NCI-H2029 (cell line): ENCODE measurements at places on chromosomes 7 and 10.
A peak's percentile ranks its signal among the peaks of the same experiment; 100 is the strongest.

DNA sequence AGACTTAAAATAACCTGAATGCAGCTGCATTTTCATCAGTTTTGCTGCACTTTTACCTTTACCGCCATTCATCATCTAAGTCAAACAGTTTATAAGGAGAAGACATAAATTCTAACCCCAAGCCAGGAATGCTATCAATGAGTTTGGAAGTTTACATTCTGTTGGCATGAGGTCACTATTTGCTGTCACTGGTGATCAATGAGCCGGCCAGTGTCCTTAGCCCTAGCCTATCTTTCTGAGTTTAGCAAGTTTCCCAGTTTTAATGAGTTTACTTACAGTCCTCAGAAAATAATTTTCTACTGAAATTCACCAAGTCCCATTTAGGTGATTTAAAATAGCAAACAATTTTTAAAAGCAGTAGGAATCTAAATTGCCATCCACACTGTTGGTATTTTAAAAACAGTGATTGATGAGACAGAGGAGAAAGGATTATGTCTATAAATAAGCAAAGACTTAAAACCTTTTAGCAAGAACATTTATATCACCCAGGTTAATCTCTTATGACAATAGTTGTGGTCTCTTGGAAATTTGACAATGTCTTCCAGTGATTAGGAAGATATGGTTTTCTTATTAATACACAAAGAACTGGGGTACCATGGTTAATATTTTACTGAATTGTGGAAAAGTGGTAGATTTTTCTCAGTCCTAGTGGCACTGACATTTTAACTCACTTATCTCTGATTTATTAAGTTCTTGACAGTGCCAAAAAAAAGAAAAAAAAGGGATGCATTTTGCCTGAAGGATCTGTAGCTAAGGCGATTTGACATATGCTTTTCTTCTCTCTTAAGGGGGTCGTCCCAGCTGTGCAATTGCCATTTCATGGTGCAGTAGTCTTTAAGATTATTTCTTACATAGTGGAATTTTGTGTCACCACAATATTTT is 443.4 kb upstream of the ANKRD30A start:
- no peak for DNase-seq

GRCh38 chr7:32169228-32169627 is 99.0 kb upstream of the PDE1C start:
- no peak for DNase-seq

GRCh38 chr10:66910671-66911070 is 15.2 kb upstream of the LRRTM3 start:
- no peak for DNase-seq

DNA sequence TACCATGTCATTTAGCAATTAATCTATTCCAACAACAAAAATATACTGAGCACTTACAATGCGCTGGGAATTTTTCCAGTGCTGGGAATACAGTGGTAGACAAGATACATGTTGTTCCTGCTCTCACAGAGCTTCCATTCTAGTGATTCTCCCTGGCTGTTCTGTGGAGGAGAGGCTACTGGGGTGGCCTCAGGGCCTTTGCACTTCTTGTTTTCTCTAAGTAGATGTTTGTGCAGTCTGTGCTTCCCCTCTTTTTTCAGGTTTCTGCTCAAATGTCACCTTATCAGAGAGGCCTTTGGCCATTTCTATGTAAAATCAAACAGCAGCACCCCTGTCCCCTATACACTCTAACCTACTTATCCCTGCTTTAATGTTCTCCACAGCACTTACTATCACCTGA is 24.7 kb downstream of the OSBPL3 start:
- no peak for DNase-seq

- DNase-seq, result no peak
These were observed 7.7 kb upstream of the NDST2 start for GRCh38 chr10:73819081-73819480.

- DNase-seq, result no peak
These were observed 292.0 kb downstream of the PHTF2 start for GRCh38 chr7:78090616-78091015.

DNA sequence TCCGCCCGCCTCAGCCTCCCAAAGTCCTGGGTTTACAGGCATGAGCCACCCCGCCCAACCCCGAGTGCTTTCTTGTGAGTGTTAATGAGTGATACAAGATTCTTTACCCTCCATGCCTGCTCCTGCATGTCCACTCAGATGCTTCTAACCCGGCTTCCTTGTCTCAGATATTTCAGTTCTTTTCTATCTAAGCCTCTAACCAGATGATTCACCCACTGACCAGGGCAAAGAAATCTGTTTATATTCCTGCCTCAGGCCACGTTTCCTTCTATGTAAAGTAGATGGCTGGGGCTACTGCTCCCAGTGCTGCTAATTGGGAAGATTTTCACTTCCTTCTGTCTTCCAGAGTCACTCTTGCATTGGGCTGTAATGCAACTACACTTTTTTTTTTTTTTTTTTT is 395.1 kb upstream of the ANKRD30A start:
- DNase-seq, result no peak

- peak; percentile 4 for DNase-seq
These were observed 12.0 kb downstream of the INPP5F start for GRCh38 chr10:119737823-119738222.

DNA sequence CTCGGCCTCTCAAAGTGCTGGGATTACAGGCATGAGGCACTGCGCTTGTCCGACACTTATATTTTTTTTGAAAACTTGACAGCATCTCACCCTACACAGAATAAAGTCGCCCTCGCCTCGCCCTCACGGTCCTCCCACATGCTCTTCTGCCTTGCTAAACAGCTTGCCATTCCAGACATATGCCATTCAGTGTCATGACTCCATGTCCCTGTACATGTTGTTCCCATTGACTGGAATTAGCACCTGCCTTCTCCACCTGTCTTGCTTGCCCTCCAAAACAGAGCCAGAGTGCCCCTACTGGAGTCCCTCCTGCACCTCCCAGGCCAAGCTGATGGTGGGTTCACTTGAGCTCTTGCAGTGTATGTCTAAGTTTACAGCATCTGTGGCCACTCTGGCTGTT is 6.2 kb downstream of the NIPSNAP2 start:
- DNase-seq, result peak; percentile 57

DNA sequence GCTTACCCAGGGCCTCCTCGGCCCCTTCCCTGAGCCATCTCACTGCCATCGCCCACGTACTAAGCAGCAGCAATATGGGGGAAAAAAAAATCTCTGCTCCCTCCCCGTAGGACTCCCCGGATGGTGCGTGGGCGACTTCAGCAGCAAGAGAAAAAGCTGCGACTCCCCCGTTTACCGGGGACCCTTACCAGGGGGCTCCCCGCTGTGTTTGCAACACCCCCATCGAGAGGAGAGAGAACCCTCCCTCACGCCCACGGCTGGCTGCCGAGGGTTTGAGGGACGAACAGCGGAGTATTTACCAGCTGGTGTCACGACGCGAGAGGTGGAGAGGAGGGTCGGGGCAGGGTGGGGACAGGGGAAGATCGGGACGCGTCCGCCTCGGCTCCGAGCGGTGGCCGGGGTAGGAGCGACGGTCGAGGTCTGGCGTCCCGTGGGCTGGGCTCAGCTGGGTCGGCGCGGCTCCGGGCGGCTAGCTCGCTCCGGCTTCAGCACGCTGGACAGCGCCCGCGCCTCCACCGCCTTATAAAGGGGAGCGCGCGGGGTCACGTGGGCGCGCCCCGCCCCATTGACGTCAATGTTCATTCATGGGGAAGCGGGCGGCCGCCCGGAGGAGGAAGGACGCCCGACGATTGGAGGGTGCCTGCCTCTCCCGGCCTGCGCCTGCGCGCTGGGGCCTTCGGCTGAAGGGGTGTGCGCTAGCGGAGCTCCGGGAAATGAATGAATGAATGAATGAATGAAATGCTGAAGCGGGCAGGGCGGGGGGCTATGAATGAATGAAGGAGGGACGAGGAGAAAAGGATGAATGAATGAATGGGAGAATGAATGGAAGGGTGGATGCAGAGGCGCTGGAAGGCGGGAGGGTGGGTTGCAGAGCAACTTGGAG is at the start of gene VGF:
Gene VGF (minus strand): TSS at position 495 of the 883 bp plus-strand sequence. CDS start 726 bp downstream, outside the sequence.
- peak; percentile 91 for DNase-seq

DNA sequence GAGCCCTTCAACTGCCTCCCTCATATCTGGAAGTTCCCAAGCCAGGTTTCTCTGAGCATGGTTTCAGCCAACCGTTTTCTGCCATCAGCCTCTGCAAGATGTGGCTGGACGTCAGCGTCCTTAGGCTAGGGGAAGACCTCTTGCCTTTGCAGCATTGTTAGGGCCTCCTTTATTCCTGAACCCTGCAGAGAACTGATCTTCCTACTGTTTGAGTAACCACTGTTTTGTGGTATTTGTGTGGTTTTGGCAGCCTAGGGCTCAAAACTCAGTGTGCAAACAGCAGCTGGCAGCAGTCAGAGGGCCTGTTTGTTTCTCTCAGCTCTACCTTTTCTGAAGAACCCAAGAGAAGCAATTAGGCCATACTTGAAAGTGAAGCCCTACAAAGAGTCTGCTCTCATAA is 83.4 kb upstream of the SEMA3E start:
- DNase-seq, result peak; percentile 5

DNA sequence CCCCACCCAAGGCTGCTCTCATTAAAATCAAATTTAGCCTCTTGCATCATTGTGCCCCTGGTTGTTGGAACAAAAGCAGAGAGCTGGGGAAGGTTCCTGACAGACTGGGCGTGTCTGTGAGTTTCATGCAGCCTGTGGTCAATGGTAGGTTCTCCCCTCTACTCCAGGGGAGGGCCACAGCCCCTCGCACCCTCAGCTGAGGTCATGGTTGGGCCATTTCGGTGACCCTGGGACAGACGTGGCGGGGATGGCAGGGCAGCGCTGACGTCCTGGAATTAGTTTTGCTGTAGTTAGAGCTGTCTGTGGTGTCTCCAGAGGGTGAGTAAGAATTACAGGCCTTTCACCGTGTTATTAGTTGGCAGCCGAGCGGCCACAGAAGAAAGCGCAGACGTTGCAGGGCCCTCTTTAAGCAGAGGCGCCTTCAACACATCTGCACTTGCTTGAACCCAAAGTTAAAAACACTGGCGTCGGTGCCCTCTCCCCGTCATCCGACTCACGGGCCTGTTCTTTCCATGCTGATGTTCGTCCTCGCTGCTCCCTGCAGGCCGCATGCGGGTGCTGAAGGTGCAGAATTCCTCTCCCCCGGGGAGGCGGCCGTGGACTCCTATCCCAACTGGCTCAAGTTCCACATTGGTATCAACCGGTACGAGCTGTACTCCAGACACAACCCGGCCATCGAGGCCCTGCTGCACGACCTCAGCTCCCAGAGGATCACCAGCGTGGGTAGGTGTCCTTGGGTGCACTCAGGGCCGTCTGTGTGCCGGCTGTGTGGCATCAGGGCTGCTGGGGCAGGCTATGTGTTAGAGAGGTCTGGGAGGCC is 2.8 kb downstream of the FAM20C start:
- DNase-seq, result no peak

- no peak for DNase-seq
These were observed 101.5 kb downstream of the MICALL2 start for GRCh38 chr7:1357601-1358271.

- no peak for DNase-seq
These were observed 34.5 kb upstream of the SFTPD start for GRCh38 chr10:79983286-79983909.

GRCh38 chr10:109504401-109504800 is 418.9 kb downstream of the XPNPEP1 start:
- DNase-seq, result no peak

DNA sequence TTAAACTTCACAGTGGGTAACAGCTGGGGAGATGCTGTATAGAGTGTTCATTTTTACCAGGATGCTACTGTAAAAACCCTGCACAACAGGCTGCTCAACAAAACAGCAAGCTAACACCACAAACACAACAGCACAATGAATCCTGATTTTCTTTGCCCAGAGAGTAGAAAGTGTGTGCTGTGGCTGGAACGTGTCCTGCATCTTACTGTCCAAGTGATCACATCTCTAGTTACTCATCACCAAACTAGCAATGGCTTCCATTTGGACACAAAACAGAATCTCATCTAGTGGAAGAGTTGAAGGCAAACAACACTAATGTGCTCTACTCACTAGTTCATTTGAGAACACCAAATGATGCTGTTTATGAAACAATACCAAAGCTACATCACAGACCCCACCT is 121.2 kb downstream of the SLC25A13 start:
- DNase-seq, result no peak

- no peak for DNase-seq
These were observed 69.8 kb upstream of the LSM8 start for GRCh38 chr7:118114175-118114574.

DNA sequence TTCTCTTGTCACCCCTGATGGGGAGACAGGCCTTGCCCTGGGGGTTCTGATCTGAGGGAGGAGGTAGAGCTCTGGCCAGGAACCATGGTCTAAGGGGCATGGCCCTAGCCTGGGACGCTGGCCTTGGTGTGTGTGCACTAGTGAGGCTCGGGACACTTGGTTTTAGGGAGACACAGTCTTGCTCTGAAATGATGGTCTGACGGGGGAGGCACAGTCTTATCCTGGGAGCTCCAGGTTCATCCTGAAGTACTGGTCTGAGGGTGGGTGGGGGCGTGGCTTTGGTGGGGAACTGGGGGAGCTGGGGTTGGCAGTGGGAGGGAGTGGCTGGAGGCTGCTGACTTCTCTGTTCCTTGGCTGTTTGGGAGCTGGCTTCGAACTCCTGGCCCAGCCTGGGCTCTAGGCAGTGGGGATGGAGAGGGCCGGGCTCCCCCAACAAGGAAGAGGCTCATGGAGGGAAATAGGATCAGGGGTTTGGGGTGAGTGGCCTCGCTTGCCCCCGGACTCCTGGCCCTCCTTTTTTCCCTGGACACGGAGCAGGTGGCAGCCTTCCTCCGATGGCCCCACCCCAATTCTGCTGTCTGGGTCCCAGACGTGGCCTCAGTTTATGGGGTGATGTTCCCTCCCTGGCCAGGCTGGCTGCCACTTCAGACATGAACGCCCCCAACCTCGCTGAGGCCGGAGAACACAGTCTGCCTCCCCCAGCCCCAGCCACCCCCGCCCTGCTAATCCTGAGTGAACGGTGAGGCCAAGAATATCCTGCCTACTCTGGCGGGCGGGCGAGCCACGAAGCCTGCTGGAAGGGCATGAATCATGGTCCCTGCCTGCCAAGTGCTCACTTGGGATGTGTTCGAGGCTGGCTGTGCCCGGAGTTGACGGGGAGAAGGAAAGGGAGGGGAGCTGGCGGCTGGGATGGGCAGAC is 43.5 kb downstream of the TMEM270 start:
- no peak for DNase-seq

DNA sequence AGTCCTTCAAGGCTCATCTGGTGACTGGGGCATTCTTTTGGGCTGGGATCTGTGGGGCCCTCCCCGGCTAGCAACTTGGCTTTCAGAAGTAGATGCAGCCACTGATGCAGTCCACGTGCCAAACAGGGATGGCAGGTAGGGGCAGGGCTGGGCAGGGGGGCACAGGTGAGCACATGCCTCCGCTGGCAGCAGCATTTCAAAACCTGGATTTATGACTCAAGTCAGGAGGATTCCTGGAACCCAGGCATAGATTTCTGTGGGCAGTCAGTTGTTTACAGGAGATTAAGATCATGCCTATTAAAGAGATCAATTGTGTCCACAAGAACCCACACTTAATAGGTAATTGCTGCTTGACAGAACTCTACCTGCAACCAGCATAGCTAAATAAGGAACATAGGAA is 839 bp upstream of the HABP2 start:
- DNase-seq, result no peak
